Left colon (tissue), 2 donors: ENCODE measurements at places on chromosomes 2 and 18.

DNA sequence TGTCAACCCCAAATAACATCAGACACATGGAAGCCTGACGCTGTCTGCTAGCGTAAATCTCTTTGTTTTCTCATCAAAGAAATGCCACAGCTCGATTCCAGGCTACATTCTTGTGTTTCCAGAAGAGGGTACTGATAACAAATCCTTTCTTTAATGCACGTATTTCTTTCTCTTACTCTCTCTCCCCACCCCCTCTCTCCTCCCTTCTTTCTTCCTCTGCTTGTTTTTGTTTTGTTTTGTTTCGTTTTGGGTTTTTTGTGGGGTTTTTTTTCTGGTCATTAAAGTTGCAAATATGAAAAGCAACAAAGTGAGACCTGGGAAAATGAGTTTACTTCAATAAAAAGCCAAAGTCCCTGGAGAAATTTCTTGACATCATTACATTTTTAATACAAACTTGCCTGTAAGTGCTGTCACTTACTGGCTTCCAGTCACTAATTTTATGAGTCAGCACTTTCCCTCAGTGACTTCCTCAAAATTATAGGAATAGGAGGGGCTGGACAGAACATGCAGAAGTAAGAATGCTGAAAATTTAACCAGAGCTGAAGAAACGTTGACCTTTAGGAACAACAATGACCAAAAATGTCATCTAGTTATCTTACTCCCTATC, 106.7 kb upstream of the NABP1 start:
- DNase-seq, result no peak

- no peak for DNase-seq
Measured at GRCh38 chr2:66442516-66443185, 7.7 kb downstream of the MEIS1 start.

GRCh38 chr2:230666885-230667712, 45.5 kb upstream of the CAB39 start:
- no peak for DNase-seq

DNA sequence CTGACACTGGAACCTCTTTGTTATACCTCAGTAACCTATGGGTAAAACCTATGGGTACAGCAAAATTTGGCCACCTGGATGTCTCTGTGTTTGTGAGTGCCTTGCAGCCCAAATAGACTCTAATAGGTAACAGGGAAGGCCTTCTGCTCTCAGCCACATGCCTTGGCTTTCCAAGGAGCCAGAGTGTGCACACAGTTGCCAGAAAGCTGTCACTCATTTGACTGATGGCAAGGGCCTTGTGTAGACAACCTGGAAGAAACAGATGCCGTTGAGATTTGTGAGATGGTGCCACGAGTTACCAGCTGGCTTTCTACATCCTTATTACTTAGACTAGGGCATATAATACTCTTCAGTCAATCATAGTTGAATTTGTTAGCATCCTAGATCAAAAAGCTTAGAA, 90.1 kb upstream of the RAB12 start:
- no peak for DNase-seq

GRCh38 chr18:27921392-27921791, 255.5 kb downstream of the CDH2 start:
- no peak for DNase-seq

- DNase-seq, result no peak
Measured at GRCh38 chr2:70566906-70567305, 13.3 kb upstream of the TGFA start.

GRCh38 chr2:219199470-219200211, 6.9 kb upstream of the ZFAND2B start:
- no peak for DNase-seq

DNA sequence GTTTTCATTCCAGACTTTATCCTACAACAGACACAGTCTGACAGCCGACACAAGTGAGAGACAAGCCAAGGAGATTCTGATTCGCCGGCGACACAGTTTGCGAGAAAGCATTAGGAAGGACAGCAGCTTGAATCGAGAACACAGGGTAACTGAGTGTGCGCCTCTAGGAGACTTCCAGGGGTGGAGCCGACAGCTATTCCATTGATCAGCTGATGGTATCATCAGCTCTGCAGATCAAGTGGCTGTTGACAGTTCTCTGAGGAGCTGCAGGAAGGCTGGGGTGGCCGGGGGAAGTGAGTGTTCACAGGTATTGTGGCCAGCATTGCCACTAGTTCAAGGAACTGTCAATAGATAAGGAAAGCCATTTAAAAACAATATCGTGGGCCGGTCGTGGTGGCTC, 57.3 kb upstream of the TMEM182 start:
- DNase-seq, result no peak

DNA sequence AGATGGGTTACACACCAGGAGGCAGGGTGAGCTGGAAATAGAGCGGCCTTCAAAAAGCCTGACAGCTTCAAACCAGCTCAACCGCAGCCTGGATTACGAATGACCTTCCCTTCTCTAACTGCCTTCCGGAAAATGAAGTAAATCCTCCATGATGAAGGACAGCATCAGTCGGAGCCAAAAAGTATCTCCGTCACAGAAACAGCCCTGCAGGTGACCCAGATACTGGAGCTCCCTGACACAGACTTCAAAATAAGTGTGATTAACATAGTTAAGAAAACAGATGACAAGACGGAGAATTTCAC, 10.3 kb upstream of the CIB4 start:
- DNase-seq, result no peak

- DNase-seq, result no peak
Measured at GRCh38 chr2:168607992-168608391, 151.9 kb downstream of the CERS6 start.

- DNase-seq, result no peak
Measured at GRCh38 chr18:23226930-23227725, 91.8 kb downstream of the CABLES1 start.

DNA sequence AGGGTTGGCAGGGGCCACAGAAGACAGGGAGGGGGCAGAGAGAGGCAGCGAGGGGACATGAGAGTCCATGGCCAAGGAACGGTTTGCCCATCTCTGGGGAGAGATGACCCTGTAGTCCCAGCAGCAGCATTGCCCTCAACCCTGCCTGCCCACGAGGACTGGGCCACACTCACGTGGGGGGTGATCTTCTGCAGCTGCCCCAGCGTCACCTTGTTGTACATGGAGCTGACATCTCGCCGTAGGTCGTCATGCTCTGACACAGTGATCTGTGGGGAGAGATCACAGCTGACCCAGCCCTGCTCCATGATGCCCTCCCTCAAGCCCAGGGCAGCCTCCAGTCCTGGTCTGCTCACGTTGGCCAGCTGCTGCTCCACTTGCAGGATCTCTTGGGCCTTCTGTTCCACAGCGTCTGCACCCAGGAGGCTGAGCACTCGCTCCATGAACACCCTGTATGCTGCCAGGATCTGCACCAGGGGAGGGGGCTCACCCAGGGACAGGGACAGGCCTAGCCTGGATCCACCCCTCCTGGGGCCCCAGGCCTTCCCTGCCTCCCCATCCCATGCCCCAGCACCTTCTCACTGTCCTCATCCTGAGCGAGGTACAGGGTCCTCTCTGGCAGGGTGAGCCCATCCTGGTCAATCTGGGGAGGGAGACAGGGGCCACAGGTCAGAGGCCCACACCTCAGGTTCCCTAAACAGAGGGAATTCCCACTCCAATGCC, 2.8 kb downstream of the ECEL1 start:
- DNase-seq, result peak; percentile 1

GRCh38 chr18:48776156-48776555, 174.6 kb downstream of the SMAD7 start:
- no peak for DNase-seq

GRCh38 chr18:22731398-22731797, 201.7 kb upstream of the RBBP8 start:
- no peak for DNase-seq

GRCh38 chr2:234289834-234290590, 206.9 kb downstream of the ARL4C start:
- peak; percentile 35 for DNase-seq

GRCh38 chr2:39558906-39559305, 106.8 kb upstream of the TMEM178A start:
- no peak for DNase-seq

GRCh38 chr2:172429301-172429968, 2.0 kb downstream of the ITGA6 start:
- no peak for DNase-seq

DNA sequence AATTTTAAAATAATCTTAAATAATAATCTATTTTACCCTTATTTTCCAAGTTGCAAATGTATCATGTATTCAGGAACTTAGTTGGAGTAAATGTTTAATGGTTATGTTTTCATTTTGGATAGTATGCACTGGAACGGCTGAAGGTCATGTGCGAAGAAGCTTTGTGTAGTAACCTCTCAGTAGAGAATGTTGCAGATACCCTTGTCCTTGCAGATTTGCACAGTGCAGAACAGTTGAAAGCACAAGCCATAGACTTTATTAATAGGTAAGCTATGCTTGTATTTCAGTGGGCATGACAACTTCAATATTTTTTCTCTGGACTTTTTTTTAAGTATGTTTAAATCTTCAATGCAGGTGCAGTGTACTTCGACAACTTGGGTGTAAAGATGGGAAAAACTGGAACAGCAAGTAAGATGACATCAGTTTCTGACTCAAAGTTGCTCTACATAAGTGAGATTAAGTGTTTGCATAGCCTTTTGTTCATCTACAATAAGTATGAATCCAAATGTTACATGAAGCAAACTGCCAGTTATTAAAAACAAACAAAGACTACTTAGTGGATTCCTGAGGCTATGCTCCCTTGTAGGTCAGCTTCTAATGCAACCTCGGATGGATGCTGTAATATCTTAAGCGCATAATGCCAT, 63.1 kb downstream of the SPOPL start:
- no peak for DNase-seq

- DNase-seq, result no peak
Measured at GRCh38 chr2:42566837-42567321, 1.6 kb upstream of the MTA3 start.

DNA sequence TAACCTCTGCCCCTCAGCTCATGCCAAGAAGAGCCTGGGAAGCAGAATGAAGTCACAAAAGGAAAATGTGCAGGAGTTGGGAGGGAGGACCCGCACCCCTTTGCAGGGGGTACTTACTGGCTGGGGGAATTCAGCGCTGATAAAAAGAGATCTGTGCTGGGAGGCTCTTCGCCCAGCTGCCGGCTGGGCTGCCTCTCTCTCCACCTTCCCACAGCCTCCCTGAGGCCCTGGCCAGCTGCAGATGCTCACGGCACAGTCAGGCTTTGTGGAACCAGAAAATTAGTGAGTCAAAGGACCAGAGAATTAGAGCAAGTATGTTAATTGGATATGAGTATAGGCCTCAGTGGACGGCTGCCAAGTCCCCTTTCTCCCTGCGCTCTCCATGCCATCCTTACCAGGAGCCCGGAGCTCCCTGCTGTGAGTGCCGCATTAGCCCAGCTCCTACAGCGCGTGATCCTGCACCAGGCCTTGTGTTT, 181.7 kb upstream of the SH3BP4 start:
- DNase-seq, result no peak

DNA sequence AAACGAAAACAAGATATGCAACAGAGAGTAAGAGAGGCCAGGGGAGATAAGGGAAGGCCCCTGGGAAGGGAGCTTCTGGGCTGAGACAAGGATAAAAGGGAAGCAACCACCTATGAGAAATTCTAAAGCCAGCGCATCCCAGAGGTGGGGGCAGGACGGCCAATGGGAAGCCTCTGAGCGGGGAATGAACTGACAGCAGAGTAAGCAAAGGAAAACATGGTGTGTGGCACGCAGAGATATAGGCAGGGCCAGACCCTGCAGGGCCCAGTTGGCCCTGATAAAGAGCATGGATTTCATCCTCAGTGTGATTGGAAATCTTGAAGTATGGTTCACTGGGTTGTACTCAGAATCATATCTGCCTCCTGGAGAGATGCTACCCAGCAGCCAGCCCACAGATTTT, 78.7 kb downstream of the IRS1 start:
- DNase-seq, result no peak

- no peak for DNase-seq
Measured at GRCh38 chr2:241495172-241496002, 13.0 kb downstream of the STK25 start.

- DNase-seq, result no peak
Measured at GRCh38 chr2:65877331-65878010, 445.1 kb upstream of the SPRED2 start.

DNA sequence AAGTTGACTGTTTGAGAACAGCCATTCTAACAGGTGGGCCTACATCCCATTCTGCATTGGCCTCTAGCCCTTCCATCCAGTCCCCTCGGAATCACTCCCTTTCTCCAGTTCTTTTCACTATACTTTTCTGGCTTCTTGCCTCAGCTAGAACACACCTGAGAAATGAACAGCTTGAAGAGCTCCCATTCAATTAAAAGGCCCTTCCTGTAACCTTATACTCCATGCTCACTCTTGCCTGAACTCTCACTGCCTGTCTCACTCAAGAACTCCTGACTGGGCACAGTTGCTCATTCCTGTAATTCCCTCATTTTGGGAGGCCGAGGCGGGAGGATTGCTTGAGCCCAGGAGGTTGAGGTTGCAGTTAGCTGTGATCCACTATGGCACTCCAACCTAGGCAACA, 23.6 kb downstream of the CHRNA1 start:
- DNase-seq, result no peak

DNA sequence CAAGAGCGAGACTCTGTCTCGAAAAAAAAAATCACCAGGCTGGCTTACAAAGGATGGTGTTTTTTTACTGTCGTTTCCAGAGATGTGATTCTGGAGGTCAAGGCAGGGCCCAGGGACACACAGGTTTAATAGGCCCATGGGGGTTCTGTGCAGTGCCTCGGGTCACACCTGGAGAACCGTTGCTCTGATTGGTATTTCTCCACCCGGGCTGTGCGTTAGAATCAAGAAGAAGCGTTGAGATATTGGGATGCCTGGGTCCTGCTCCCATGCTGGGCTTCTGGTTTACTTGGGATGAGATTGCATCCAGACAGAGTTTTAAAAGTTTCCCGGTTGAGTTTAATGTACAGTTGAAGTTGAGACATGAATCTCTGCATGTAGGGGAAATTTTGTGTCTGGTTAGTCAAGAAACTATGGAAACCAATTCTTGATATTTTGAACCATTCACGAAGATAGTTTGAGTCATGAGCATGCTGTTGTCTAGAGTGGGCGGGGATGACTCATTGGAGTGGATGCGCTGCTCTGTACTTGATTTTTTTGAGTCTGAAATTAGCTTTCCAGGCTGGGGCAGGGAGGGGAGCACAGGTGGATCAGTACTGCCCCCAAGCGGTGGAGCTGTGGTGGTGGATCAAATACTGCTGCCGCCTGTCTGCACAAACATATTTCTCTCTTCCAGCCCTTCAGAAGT, 50.1 kb downstream of the GREB1 start:
- peak; percentile 38 for DNase-seq

DNA sequence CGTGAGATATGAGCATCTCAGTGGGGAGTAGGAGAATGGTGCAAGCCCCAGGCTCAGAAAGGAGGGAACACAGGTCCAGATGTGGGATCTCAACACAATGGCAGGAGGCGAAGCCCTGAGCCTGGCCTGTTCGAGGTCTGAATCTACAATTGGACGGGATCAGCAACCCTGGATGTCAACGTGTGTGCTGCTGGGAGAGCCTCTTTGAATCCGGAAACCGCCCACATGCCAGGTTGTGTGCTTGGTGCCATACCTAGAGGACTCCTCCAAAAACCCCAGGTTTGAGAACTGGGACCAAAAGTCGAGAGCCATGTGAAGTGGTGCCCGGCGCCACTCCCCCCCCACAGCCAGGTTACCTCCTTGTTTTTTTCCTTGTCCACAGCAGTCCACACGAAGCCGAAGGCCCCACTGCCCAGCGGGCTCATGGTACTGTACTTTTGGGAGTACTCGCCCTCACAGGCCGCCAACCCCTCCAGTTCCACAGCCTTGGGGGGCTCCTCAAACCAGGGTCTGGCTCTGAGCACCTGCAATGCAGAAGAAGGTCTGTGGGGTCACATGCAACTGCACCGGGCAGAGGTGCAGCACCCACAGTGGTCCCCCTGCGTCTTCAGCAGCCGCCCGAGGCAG, 20.4 kb upstream of the MTERF4 start:
- no peak for DNase-seq
